ENCODE measurements at places on chromosomes 13 and 19.

- no peak for DNase-seq
These were observed 403.8 kb upstream of the PRR20A start for GRCh38 chr13:56736966-56737365.

GRCh38 chr19:42269478-42270345, 660 bp downstream of the CIC start:
- no peak for DNase-seq

DNA sequence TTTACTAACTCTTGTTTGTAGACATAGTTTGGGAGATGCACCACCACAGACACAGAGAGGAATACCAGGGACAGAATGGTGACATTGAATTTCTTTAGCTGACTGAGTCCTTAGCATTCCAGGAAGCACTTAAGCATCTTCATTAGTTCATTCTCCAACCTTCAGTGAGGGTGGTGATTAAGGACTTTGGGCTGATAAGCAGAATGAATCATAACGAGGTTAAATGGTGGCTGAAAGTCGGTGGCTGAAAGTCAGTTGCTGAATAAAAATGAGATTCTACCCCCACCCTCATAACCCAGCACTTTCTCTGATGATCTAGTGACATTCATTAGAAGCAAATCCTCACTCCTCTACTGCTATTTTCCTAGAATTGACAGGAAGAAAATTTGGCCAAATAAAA, 10.6 kb downstream of the PCDH8 start:
- DNase-seq = no peak

GRCh38 chr13:48731957-48732569, 78.3 kb downstream of the CYSLTR2 start:
- DNase-seq = peak; percentile 12

GRCh38 chr13:110155072-110155471, 151.9 kb downstream of the COL4A1 start:
- DNase-seq = no peak

GRCh38 chr13:55761986-55762385, 1378.7 kb upstream of the PRR20A start:
- DNase-seq = no peak

GRCh38 chr13:36512771-36513170, 80.5 kb downstream of the CCNA1 start:
- DNase-seq = no peak
